ENCODE measurements at places on chromosomes 7 and 10.

DNA sequence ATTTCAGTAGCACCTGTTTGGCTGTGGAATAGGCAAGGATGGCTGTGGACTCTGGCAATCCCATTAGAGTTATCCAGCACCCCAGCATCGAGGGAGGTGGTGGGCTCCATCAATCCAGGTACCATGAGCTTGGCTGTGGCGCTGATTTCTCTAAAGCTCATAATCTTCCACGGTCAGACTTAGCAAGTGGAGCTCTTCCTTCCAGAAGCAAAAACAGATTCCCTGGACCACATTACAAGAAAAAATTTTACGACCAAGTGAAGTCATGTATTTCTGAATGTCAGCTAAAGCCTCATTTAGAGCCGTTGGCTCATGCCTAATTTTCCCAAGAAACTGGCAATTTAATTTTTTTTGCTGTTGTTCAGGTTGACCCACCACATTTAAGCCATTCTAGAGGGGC lies 135.1 kb downstream of the CELF2 start:
- no peak for DNase-seq

DNA sequence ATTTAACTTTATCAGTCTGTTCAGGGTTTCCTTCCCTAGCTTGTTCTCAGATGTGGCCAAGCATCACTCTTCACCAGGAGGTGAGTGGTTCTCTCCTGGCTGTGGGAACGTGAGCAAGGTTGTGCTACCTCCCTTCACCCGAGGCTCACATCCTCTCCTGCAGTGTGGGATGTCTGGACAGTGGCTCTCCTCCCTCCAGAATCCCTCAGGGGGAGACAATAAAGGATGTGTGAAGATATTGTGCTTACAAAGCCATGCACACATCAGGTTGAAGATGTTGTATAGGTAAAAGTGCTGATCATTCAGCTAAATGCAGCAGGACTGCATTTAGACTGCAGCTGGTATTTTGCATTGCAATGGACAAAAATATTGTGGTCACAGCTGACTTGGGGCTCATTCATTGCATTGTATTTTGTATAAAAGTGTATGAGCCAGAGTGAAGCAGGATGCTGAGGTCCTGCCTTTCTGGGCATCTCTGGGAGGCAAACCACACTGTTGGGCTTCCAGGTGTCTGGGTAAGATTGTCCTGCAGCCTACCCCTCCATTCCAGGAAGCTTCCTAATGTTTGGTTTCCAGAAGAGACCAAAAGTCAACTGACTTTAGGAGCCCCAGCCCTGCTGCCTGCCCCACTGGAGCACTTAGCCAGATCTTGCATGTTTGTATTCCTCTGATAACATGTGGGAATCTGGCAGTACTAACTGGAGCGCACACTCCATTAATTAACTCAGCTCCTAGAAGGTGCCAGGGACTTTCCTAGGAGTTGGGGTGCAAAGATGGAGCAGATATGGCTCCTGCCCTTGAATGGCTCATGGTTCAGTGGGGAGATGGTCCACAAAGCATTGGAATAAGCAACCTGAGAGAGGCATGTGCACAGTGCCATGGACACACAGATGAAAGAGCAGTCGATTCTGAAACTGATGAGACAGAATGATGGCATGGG lies 292.5 kb upstream of the ZNF32 start:
- no peak for DNase-seq

DNA sequence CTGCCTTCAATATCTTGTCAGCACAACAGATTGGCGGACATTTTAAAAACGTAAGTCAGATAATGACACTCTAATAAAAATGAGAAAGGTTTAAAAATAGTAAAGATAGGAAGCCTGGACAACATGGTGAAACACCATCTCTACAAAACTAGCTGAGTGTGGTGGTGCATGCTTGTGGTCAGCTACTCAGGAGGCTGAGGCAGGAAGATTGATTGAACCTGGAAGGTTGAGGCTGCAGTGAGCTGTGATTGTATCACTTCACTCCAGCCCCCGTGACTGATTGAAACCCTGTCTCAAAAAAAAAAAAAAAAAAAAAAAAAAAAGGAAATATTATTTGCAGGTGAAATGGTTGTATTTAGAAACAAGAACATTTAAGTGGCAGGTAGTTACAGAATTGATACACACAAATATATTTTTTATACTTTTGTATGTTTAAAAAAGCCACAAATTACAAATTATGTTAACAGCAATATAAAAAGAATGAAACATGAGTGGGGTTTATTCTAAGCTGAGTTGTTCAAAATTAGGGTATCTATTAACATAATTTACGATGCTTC lies 141.9 kb downstream of the ADK start:
- no peak for DNase-seq

DNA sequence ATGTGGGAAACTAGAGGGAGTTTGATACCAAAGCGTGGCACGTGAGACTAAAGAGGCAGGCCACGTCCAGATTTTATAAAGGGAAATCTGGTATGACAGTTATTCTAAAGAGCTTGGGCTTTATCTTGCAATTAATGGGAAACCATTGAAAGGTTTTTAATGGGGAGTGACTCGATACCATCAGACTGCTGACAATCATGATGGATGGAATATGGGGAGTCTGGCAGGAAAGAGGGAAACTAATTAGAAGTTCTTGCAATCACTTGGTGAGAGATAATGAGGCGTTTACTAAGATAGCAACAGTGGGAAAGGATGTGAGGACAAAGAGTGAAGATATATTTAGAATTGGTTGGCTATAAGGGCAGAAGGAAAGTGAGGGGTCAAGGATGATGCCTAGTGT lies 94.0 kb downstream of the MBL2 start:
- no peak for DNase-seq

Measured in activated T-helper 1 cell treated with anti-CD3 and anti-CD28 coated beads, Interleukin-2, amount 50 U/mL, for 16 hours (primary cell).